ENCODE measurements at places on chromosomes 4 and X.
A peak's percentile ranks its signal among the peaks of the same experiment; 100 is the strongest.

DNA sequence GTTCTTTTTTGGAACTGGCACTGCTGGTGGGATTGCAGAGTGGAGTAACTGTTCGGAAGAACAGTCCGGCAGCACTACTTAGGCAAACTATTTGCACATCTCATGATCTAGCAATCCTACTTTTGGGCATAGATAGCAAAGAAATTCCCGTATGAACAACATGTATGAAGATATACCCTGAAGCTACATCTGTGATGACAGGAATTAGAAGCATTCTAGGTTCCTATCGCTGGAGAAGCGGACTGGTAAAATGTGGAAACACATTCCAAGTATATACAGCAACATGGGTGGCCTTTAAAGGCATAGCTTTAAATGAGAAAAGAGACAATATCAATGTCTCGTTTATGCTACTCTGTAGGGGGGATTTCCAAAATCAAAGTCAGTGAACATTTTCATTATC, 3.1 kb downstream of the DCAF16 start:
- peak; percentile 27 for DNase-seq

DNA sequence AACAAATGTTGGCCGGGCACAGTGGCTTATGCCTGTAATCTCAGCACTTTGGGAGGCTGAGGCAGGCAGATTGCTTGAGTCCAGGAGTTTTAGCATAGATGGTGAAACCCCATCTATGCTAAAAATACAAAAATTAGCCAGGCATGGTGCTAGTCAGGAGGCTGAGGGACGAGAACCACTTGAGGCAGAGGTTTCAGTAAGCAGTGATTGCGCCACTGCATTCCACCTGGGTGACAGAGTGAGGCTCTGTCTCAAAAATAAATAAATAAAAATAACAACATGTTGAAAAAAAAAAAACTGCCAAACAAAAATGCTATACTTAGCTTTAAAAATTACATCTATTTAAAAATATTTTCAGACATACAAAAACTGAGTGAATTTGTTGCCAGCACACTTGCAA, 374.2 kb upstream of the SMIM31 start:
- no peak for DNase-seq

DNA sequence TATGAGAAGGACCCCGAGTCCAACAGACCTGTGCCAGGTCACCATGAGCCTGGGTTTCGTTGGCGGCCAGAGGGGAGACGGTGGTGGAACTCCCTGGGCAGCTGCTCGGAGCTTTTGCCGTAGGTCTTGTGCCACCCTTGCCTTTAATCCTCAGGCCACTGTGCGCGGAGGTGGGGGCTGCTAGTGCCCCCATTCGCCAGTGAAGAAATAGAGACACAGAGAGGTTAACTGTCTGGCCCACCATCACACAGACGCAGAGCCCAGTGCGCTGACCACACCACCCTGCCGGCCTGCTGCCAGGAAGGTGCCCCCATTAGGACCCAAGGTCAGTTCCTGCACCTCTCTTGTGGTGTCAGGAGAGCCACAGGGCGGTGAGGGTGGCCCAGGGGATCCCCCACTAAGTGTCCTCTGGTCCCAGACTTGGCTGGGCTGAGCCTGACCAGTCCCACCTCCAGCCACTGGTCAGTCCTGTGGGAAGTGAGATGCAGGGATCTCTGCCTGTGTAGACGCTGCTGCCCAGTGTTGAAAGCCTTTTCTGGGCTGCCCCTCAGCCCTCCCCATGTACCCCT, 28.3 kb upstream of the HTRA3 start:
- no peak for DNase-seq

DNA sequence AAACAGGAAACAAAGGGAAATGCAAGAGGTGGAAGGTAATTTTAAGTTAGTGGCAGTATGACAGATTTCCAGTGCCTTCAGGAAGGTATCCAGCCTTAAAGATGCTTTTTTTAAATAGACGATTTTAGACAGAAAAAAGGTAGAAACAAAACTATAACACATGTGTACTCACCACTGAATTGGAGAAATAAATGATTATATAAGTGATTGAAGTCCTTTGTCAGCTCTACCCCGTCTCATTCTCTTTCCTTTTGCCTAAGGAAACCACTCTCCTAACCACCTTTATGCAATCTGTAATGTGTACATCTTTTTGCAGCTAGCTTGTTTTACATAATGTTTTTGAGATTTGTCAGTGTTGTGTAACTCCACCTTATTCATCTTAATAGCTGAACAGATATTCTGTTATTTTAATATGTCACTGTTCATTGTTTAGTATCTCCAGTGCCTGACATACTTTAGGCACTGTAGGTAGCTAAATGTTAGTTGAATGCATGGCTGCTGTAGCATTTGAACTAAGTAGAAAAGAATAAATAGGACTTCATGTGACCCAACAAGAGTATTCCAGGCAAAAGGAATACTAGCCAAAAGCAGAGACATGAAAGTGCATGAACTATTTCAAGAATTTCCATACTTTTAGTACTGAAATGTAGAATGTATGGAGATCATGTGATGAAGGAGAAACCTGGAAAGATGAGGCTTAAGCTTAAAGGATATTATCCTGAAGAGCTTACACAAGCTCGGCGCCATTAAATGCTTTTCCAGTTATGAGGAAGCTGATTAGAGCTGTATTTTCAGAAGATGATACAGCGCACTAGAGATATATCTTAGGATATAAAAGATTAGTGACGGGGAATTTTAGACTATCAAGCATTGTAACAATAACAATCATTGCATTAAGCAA, 865 bp downstream of the FAM200B start:
- no peak for DNase-seq
